Amniotic stem cell (primary cell): ENCODE measurements at places on chromosomes 3 and 15.

DNA sequence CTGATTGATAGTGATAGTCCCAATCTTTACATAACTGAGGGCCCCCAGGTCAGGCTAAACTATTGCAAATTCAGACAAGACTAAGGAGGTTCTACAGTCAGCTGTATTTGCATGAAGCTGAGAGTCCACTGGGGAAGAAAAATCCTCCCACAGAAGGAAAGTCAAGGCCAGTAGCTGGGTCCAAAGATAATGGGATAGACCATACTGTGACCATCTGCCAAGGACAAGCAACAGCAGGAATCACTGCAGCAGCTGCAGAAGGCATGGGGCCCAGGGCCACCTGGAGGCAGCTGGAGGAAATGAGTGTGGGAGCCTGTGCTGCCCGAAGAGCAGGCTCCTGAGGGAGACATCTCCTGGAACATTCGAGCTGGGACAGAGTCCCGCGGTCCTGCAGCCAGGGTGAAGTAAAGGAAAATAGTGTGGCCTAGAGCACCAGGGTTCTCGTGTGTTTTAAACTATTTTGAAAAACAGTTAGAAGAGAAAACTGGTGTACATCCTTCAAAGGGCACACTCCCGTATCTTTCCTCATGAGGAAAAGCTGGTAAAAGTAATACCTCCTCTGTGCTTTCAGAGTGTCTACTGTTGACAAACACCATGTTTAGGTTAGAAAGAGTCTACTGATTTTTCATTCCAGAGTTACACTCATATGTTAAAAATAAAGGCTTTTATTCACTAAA, 13.2 kb upstream of the TMEM212 start:
- DNase-seq: no peak

- DNase-seq: no peak
Measured at GRCh38 chr3:4525560-4526223, 32.5 kb downstream of the ITPR1 start.

GRCh38 chr3:171396048-171396447, 64.2 kb downstream of the TNIK start:
- no peak for DNase-seq

DNA sequence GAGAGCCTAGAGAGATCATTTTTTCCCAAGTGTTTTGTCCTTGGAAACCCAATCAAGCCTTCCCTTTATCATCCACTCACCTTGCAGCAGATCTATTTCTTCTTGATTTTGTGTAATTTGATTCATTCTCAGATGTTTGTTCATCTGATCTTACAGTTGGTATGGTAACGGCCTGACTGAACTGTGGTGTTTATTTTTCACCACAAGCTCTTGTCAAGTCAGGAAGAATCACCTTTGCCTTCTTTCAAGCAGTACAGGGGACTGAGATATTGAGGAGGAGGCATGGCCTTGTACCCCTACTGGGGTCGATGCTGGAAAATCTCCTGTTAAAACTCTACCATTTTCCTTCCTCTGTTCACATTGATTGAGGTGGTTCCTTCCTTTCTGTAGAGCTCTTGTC, 361.4 kb upstream of the CFAP20DC start:
- no peak for DNase-seq

DNA sequence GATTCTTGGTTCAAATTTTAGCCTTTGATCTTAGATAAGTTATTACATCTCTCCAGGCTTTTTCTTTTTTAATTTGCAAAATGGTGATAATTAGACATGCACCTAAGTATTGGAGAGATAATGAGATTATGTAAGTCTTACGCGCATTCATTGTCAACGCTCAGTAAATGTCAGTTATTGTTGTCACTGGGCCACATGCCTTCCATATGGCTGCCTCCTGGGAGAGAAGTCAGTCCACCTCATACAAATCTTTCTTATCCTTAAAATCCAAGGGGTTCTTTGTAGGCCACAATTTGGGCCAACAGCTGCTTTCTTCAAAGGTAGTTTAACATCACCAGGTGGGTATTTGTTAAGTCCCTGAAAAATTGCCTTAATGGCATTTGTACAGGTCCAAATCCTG, 25.5 kb upstream of the PTPRG start:
- no peak for DNase-seq

GRCh38 chr3:145849115-145849514, 311.9 kb downstream of the PLOD2 start:
- no peak for DNase-seq

- no peak for DNase-seq
Measured at GRCh38 chr3:72985576-72985975, 11.0 kb upstream of the PPP4R2 start.

DNA sequence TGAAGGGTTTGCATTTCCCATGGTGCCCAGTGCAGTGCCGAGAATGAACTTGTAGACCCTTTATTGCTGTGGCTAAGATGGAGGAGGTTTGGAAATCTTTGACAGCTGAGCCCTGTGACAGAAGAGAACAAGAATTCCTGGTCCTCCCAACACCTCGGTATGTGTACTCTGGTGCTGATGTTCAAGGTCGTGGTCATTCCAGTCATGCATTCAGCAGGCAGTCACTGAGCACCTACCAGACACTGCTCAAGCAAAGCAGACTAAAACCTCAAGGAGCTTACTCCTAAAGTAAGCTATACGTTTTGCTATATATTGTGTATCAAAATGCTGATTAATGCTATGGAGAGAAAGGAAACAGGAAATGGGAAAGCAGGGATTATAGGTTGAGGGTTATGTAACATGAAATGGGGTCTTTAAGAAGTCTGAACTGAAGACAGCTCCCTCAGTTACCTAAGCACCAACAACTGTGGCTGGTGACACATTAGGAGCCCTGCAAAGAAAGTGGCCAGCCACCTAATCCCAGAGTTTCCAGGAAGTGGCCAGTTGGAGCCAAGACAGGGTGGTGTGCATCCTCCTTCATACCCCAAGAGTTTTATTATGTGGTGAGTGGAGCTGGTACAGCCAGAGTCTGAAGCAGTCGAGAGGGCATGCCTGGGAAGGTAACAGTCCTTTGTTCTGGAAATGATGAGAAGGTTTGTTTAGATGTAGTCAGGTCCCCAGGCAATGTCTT, 65.0 kb downstream of the CCNL1 start:
- no peak for DNase-seq

- peak; percentile 80 for DNase-seq
Measured at GRCh38 chr3:56131974-56132590, 336.2 kb downstream of the ERC2 start.

GRCh38 chr15:23436421-23436820, 10.6 kb downstream of the GOLGA6L2 start:
- no peak for DNase-seq

GRCh38 chr3:15440891-15441290, 13.5 kb downstream of the EAF1 start:
- DNase-seq: no peak
